IPS DF 19.7 (cell line): ENCODE measurements at places on chromosomes 4 and X.

- no peak for DNase-seq
These were observed 70.8 kb upstream of the RAI2 start for GRCh38 chrX:17931855-17932254.

DNA sequence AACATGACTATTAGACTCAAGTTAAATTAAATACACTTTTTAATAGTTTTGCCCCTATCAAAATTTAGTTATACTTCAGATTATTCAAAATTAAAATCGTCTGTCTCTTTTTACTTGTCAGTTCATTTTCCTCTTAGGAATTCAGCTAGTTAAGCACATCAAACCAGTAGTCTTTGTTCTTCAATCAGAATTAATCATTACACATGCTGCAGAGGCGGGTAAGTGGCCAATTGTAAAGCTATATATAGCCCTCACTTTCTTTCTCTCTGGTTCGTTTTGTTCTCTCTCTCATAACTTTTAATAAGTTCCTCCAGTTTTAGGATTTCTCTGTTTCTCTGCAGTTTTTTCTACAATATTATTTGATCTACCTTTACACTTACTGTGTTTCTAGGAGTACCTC, 359.1 kb upstream of the PABPC4L start:
- no peak for DNase-seq

GRCh38 chr4:120680647-120681228, 241.8 kb downstream of the PRDM5 start:
- no peak for DNase-seq

GRCh38 chrX:19887911-19888879, 795 bp upstream of the SH3KBP1 start:
- DNase-seq = peak; percentile 23

DNA sequence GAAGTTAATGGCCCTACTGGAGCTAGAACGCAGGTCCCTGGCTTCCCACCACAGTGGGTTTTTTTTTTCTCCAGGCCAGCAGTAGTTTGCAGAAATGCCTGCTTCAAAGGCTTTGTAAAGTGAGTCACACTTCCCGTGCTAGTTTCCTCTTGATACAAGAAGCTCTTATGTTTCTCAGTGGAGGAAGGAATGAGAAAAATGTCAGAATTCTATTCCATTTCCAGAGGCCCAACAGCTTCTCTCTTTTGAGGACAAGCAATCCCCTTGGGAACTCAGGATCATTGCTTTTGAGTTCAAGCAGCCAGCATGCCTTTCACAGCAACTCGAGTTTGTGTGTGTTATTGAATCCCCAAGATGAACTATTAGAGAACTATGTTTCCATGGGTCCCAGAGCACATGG, 134.3 kb downstream of the GUCY2F start:
- no peak for DNase-seq

DNA sequence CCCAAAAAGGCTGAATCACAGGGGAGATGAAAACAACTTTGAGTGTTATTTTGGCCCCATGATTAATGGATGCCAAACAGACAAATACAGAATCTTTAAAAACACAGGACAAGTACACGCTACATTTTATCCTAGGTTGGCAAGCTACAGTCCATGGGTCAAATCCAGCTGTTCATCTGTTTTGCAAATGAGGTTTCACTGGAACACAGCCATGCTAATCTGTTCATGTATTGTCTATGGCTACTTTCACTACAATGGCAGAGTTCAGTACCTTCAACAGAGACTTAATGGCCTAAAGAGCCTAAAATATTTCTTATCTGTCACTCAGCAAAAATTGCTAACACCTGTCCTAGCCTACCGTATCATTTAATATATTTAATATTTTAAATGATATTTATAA, 1548.5 kb upstream of the IGFBP7 start:
- DNase-seq = no peak

DNA sequence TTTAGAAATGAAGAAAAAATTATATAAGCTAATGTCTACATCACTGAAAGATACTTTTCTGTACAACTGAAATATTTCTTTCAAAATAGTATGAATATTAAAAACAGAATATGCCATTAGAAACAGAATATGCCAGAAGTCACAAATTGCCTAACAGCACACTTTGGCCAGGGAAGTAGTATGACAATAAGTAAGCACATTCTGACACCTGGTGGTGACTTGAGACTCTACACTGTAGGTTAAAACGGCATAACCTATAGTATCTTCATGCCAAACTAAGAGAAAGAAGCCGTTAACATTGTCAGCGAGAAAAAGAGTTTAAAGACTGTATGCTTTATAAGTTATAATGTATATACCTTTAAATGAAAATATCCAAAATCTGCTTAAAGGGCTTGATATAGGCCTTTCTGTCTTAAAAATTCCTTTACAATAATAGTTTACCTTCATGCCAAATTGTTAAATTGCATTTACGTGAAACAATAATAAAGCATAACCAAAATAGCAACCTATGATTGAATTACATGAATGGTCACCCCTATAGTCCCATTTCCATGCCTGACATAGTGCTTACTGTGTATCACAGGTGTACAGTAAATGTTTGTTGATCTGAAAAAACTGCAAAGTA, 32.8 kb downstream of the FAM13A start:
- peak; percentile 9 for DNase-seq

DNA sequence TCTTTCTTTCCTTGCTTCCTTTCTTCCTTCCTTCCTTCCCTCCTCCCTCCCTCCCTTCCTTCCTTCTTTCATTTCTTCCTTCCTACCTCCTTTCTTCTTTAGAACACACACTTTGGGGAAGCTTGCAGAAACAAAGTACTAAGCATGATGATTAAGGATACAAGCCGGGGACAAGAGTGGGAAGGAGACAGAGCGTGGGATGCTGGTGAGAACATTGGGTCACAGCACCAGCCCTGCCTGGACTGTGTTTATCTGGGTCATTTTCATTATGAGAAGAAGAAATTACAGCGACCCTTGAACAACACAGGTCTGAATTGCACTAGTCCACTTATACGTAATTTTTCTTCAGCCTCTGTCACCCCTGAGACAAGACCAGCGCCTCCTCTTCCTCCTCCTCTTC, 169.3 kb upstream of the TBL1X start:
- DNase-seq = no peak

GRCh38 chrX:46959101-46959500, 46.9 kb downstream of the JADE3 start:
- no peak for DNase-seq

GRCh38 chr4:181672751-181673150, 570.5 kb upstream of the TENM3 start:
- DNase-seq = no peak

DNA sequence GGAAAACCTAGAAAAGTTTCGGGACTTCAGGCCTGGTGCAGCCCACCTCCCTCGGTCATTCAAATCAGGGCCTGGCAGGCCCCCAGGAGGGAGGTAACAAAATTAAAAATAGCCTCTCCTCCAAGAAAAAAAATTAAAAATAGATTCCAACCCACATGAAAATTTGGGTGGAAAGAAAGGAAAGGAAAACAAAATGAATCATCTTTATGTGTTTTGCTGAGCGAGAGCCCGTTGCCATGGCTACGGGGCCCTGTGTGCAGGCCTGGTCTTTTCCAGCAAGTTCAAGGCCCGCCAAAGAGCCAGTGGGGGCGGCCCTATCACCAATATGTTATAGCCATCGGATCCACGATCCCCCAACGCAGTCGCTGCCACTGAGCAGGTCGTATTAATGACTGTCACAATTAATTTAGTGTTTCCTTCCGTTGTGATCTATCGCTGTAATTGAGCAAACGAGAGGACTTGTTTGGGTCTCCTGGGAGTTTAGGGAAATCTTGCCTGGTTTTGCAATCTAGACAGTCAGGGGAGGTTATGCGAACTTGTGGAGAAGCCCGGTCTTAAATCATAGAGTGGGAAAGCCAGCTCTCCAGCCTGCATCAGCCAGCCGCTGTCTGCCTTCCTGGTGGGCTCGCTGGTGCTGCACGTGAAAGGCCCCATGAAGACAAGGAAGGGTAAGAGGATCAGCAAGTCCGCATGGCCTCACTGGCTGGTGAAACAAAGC, 452.4 kb downstream of the BCOR start:
- DNase-seq = no peak

DNA sequence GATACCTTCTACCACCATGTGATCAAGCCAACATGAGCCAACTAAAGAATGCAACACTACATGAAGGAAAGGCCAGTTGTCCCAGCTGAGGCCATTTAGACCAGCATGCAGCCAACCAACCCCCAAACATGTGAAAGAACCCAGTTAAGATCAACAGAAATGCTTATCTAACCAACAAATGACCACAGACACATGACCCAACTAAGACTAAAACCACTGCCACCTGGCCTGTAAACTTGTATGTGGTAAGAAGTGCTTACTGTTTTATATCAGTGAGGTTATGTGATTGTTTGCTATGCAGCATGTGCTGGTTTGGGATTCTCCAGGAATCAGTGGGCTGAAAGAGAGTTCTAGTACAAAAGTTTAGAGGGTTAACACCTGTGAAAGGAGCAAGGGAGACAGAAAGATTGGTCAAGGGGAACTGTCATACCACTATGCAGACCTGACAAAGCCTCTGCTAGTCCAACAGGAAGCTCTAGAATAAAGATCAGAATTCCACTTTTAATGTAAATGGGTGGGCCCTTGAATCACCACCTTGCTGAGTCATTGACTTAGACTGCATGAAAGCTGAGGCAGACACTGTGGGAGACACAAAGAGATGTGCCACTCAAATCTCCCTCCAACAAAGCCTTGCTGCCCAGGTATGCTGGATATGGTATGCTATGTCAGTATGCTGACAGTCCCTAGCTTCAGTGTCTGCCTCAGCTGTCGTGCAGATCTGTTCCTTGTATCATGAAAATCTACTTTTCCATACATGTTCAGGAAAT, 6.1 kb upstream of the SH3D19 start:
- no peak for DNase-seq

DNA sequence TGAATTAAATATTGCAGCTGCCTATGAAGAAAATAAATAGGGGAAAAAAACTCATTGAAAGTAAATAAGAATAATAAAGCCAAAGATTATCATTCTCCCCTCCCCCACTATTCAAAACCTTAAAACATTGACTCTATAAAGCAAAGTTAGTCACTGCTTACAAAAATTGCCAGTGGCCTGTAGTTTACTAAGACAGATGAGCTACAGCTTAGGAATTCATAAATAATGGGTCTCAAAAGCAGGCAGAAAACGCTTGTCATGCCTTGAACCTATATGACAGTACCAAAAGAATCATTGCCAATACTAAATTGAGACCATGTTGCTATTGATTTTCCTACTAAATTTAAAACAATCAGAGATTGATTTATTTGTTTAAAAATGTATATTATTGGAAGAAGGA, 78.9 kb downstream of the SLC10A7 start:
- DNase-seq = no peak

- DNase-seq = no peak
These were observed 323.2 kb upstream of the GIMD1 start for GRCh38 chr4:106691749-106692148.

DNA sequence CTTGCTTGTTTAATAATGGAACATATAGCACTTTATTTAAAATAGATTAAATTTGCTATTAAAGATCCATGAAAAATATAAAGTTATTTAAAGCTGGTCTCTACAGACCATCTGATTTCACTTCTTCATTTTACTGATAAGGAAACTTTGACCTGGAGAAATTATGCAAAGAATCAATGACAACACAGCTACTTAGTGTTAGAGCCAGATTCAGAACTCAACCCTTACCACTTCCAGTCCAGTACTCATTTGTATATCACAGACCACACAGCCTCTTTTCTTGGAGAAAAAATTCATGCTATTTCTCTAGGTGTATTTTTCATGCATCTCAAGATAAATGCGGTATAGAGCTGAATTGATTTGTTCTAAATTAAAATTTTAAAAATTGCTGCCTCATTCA, 34.0 kb downstream of the WDFY3 start:
- DNase-seq = no peak

- DNase-seq = no peak
These were observed 9.3 kb downstream of the ZXDA start for GRCh38 chrX:57900975-57901374.

DNA sequence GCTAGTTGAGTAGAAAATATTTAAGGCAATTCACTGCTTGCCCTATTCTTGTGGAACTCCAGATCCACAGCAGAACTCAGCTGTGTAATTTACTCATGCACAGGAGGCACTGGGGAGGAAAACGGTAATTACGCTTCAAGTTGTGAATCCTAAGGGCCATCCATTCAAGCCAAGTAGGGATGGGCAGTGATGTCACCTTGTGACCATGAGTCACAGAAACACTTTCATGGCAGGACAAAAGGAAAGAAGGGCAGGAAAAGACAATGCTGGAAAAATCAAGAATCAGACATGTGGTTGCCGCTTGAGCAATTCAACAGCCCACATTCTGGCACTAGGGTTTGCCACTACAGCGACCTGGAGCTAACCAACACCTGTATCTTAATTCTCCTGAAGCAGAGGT, 1.4 kb downstream of the PAQR3 start:
- no peak for DNase-seq

DNA sequence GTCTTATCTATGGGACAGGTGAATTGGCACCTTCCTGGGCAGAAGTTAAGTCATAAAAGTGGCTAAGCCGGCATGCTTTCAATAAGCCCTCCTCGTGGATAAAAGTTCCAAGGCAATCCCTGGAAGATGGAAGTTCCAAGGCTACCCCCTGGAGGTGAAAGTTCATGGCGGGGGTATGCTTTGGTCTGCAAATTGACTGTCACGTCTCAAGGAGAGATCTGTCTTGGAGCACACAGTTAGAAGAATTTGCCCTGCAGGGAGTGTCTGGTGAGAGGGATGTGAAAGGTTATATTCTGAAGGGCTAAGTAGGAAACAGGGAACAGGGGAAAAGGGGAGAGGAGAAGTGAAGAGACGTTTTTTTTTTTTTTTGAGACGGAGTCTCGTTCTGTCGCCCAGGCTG, 26.2 kb upstream of the GPR173 start:
- DNase-seq = no peak

DNA sequence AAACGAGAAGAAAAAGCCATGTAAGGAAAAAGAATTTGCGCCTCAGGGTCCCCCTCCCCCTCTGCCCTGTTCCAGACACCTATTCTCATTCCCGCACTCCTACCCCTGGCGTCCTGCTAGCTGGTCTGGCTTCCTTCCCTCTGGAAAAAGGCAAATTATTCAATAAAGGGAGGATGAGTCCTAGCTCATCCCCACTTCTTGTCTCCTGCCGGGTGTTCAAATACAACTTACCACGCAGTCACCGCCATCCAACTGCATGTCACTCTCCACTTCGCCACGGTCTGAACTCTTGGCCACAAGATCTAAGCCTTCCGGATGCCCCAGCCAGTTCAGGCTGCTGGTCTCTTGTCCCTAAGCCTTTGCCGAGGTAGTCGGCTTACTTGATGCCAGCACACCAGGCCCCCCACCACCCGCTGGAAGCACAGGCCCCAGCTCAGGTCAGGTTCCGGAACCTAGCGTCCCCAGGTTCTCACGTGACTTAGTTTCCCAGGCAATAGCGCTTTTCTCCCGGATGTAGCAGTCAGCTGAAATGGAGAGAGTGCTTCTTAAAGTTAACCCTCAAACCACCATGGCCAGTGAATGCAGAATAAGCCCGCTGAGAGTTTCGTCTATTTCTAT, 209.6 kb upstream of the SPIN4 start:
- peak; percentile 64 for DNase-seq

GRCh38 chrX:123424546-123424945, 240.5 kb downstream of the GRIA3 start:
- DNase-seq = no peak
